ENCODE measurements at places on chromosomes 1 and 21. TPM values are rescaled to one million over a fixed set of nuclear protein-coding genes. Genes with fewer than 3 reads are reported as not detected.

Gene OR10K1
- not detected for polyA plus RNA-seq

Gene TRAF5
- 78.6 TPM for polyA plus RNA-seq

Gene ITLN2
- polyA plus RNA-seq, result not detected

Gene GPR25
- polyA plus RNA-seq, result 41.1 TPM

Gene AKNAD1
- not detected for polyA plus RNA-seq

Gene SH2D1B
- 0.26 TPM for polyA plus RNA-seq

Gene AMPD1
- 0.21 TPM for polyA plus RNA-seq

Gene S100A7A
- not detected for polyA plus RNA-seq

Gene MAP10
- polyA plus RNA-seq, result 1.3 TPM

Gene OLFM3
- not detected for polyA plus RNA-seq

Gene SELL
- 1,261 TPM for polyA plus RNA-seq

Gene GREM2
- polyA plus RNA-seq, result not detected

Gene PM20D1
- 2.0 TPM for polyA plus RNA-seq

Gene IL19
- not detected for polyA plus RNA-seq

Gene GJB3
- polyA plus RNA-seq, result not detected
